Fibroblast of skin of abdomen (primary cell): ENCODE measurements at places on chromosomes 1 and 21.

GRCh38 chr1:202149566-202149965 lies 5.0 kb upstream of the ARL8A start:
- DNase-seq, result no peak

GRCh38 chr1:188665477-188665876 lies 1812.2 kb downstream of the BRINP3 start:
- DNase-seq, result no peak

DNA sequence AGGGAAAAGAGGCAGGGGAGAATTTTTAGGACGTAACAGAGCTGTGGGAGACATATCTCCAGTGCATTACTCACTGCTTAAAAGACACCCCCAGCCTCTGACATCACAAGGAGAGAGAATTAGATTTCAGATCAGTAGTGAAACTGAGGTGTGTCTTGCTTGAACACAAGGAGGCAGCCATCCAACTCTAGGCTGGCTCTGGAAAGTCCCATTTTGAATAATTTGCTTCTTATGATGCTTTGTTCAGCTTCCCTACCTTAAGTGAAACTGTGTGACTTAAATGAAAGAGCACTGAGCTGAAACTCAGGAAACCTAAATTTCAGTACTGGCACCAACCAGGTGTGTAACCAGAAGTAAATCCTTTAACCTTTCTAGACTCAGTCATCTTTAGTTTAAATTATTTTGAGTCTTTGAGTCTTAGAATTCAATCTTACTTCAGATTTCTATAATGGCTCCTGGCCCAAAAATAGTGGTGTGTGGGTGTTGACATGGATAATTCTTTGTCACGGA lies 251.6 kb upstream of the SGIP1 start:
- peak; percentile 75 for DNase-seq

DNA sequence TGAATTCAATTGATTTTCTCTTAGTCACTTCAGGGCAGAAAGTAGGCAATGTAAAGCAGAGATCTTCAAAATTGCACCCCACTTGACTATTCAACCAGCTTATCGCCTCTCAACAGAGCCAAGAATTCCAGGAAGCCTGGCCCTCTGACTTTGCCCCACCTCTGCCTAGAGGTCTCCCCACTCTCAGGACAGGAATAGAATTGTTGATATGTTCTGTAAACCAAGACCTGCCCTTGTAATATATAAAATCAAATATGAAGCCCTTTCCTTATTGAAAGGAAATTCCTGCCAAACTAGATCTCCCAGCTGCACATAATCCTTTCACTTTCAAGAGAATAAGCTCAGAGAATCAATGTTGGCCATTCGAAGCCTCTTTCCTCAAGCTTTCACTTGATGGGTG lies 116.1 kb upstream of the DPT start:
- DNase-seq, result no peak

DNA sequence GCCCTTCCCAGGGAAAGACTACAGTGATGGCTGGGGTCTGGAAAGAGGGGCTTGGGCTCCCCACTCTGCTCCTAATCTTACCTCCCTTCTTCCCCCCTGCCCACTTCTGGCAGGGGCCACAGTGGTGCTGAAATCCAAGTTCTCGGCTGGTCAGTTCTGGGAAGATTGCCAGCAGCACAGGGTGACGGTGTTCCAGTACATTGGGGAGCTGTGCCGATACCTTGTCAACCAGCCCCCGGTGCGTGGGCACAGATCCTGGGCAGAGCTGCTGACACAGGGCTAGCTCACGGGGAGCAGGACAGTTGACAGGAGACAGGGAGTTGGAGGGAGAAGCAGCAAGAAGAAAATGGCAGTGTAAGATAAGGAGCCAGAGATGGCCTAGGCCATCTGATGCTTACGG lies 2.4 kb downstream of the SLC27A3 start:
- no peak for DNase-seq

GRCh38 chr1:174998569-174999215 lies 1.1 kb upstream of the CACYBP start:
- DNase-seq, result peak; percentile 60
